Amniotic epithelial cell (primary cell): ENCODE measurements at places on chromosomes 16 and 17.

DNA sequence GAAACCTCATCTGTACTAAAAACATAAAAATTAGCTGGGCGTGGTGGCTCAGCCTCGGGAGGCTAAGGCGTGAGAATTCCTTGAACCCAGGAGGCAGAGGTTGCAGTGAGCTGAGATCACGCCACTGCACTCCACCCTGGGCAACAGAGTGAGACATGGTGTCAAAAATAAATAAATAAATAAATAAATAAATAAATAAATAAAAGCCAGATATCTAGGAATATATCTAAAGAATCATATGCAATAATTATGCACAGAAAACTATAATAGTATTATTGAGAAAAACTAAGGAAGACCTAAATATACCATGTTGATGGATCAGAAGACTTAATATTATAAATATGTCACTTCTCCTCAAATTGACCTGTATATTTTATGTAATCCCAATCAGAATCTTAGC is 37.0 kb downstream of the TMC7 start:
- no peak for DNase-seq

DNA sequence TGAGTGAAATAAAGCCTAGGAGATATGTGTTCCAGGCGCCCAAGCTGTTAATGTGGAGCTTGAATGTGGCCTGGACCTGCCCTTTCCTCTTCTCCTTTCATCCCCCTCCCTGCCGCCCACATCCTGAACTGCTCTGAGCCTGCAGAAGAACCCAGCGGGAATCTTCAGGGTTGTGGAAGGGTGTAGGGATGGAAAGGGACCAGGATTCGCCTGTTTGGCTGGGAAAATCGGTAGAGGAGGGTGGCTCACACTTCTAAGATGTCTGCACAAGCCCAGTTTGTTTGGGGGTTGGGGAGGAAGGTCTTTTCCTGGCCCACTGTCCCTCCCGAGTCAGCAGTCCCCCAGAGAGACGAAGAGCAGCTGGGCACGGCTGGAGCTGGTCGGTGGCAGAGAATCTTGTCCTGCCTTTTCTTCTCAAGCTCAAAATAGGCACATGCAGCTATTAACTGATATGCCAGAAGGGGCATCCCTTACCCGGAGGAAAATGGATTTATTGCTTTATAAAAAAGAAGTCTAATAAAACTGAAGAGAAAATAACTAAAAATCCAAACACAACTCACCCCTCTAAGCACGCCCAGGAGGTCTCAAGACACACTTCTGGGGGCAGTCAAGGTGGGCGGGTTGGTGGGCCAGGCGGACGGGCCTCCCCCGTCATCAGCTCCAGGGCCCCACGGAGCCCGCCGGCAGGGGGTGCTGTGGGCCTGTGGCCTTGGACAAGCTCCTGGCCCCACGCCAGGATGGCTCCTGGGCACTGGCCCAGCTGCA is 11.5 kb upstream of the PITPNA start:
- peak; percentile 57 for DNase-seq

DNA sequence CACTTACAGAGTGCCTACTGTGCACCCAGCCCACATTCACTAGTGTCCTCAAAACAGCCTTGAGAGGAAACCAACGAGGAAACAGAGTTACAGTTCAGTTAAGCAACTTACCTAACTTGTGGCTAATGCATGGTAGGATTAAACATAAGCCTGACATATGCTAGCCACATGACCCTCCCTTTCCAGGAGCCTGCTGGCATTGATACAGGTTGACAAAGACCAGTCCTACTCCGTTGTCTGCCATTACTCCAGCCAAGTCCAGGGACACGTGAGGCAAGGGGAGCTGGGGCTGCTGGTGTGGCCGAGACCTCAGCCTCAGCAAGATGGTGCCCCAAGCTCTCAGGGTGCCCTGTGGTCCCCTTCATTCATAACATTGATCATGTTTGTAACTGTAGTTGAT is 37.9 kb downstream of the SNX20 start:
- no peak for DNase-seq

GRCh38 chr17:54666559-54666958 is 234.1 kb upstream of the TOM1L1 start:
- DNase-seq: no peak

- DNase-seq: no peak
Observed at GRCh38 chr17:29363716-29364115, 26.4 kb upstream of the TAOK1 start.

DNA sequence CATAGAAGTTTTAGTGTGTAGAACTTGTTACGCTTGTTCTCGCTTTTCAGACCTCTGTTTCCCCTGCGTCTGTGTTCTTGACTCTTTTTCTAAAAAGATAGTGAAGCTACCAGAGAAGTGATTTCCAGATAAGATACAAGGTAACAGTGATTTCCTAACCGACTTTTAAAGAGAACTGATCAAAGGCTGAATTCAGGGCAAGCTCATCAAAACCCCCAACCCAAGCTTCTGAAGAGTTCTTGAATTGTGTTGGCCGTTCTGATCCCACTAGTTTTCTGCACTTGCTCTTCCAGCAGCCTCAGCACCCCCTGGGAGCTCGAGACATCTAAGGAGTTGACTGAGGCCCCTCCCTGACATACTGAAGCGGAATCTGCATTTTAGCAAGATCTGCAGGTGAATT is 12.7 kb upstream of the NSMCE1 start:
- no peak for DNase-seq

DNA sequence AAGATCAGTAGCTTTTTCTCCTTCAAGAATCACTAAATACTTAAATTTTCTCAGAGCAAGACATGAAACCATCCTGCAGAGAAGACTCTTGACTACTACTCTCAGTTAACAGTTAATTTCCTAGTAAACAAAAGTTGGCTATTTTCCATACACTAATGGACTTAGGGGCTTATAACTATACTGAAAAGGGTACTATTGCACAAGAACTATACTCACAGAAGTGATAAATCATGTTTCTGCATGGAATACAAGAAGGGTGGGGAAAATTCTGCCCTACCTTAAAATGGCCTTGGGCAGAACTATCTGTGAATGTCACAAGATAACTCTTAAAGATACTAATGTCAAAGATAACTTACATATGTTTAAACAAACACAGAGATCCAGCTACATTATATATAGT is 12.5 kb downstream of the ZNF652 start:
- DNase-seq: no peak

- DNase-seq: peak; percentile 52
Observed at GRCh38 chr16:21301168-21301894, 23.2 kb upstream of the CRYM start.

DNA sequence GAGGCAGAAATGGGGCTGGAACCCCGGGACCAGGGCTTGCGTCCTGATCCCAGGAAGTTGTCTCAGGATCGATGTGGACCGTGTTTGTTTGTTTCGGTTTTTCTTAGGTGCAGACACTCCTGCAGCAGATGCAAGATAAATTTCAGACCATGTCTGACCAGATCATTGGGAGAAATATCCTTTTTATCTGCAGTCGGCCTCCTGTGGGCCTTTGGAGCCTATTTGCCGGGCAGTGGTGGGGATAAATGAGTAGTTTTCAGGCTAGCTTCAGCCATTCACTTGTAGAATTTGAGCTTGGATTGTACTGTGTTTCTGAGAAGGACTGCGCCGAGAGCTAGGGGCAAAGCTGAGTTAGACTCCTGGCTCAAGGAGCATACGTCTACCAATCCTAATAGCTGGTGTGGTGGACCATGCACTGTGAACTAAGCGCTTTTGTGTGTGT is 816 bp downstream of the HSBP1 start:
- no peak for DNase-seq

- DNase-seq: no peak
Observed at GRCh38 chr16:23940111-23940510, 104.3 kb downstream of the PRKCB start.

GRCh38 chr16:88353232-88353631 is 29.5 kb upstream of the ZNF469 start:
- DNase-seq: no peak

GRCh38 chr17:2051061-2051932 is 3.6 kb upstream of the HIC1 start:
- no peak for DNase-seq

DNA sequence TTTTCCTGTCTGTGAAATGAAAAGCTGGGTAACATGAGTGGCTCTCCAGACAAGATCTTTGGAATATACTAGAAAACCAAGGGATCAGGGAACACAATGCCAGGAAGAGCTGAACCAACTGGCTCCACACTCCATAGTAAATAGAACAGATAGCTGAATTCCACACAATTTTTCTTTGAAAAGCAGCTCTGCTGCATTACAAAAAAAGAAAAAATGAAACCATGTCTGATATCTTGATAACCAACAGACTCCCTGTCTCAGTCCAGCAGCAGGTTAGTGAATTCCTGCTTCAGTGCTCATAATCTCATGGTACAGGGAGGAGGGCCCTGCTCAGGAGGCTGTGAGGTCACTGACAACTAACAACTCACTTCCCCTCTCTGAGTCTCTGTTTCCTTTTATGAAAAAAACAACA is 97.1 kb downstream of the CDH11 start:
- DNase-seq: peak; percentile 93

GRCh38 chr16:77663711-77664110 is 58.6 kb upstream of the NUDT7 start:
- no peak for DNase-seq

DNA sequence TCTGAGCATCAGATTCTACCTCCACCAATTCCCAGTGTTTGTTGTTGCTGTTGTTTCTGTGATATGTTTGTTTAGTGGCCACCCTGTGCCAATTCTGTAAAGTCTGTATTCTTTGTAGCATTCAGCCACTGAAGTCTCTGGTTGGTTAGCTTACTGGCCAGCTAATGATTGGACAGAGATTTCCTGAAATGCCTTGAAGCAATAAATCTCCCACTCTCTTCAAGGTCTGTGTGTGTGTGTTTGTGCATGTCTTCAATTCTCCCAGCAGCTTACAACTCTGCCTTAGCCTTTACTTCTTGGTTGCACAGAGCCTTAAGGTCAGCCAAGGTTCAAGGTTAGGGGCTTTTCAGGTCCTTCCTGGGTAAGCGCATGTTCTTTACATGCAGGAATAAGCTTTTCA is 38.2 kb downstream of the PRPSAP2 start:
- peak; percentile 71 for DNase-seq

DNA sequence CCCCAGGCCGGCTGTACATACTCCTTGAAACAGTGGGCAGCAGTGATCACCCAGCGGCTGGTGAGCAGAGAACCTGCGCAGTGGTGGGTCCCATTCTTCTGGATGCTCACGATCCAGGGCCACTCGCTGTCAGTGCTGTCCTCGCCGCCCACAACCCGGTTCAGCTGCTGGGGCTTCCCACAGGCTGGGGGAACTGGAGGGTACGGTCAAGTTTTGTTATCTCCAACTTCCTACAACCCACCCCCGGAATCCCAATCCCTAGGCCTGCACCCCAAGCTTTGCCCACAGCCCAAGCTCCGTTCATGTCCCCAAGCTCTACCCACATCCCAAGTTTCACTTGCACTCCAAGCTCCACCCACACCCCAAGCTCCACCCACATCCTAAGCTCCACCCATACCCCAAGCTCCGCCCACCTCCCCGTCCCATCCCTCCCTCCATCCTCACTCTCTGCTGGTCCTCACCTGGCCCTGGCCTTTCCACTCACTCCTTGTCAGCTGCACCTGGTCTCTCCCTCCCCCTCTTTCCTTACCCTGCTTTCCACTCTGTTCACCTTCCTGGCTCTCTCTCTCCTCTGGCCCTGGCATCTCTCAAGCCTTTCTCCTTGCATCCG is 1.8 kb downstream of the PRSS22 start:
- no peak for DNase-seq

DNA sequence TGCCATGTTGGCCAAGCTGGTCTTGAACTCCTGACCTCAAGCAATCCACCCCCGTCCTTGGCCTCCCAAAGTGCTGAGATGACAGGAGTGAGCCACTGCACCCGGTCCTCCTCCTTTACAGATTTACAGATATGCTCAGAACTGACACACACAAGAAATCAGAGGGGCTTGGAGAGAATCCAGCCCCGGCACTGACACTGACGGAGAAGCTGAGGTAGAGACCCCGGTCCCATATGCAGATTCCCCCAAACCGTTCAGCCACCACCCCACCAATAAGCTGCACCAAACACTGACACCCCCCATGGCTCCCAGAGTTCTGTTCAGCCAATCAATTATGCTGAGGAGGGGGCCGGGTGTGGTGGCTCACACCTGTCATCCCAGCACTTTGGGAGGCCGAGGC is 141.1 kb upstream of the RPH3AL start:
- DNase-seq: no peak

GRCh38 chr16:67311607-67312488 is 14.7 kb downstream of the KCTD19 start:
- DNase-seq: peak; percentile 100

DNA sequence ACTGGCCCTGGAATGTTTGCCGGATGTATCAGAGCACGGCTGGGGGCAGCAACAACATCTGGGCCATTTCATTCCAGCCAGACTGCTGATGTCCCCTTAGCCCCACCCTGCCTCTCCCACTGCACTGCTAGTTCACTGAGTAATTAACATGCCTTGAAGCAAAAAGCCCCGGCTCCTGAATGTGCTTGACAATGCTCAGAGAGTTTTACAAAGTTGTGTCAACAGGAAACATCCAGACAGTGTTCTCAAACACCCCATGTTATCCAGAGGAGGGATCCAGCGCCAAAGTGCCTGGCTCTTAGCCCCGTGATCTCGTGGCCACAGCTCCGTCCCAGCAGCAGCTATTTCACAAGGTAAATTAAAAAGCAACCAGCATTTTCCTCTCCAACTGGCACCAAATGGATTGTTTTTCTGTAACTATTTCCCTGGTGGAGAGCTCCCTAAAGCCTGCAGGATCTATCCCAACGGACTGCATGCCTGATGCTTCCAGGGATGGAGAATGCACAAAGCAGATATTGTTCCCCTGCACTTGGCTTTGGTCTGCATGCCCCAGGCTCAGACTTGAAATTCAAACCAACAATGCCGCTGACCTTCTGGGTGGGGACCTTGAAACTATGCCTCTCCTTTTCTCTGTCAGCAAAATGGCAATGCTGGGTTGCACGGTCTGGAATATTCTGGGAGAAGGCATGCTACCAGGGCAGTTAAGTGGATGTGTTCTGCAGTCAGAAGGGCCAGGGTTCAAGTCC is 115.6 kb upstream of the CDH5 start:
- DNase-seq: peak; percentile 27

DNA sequence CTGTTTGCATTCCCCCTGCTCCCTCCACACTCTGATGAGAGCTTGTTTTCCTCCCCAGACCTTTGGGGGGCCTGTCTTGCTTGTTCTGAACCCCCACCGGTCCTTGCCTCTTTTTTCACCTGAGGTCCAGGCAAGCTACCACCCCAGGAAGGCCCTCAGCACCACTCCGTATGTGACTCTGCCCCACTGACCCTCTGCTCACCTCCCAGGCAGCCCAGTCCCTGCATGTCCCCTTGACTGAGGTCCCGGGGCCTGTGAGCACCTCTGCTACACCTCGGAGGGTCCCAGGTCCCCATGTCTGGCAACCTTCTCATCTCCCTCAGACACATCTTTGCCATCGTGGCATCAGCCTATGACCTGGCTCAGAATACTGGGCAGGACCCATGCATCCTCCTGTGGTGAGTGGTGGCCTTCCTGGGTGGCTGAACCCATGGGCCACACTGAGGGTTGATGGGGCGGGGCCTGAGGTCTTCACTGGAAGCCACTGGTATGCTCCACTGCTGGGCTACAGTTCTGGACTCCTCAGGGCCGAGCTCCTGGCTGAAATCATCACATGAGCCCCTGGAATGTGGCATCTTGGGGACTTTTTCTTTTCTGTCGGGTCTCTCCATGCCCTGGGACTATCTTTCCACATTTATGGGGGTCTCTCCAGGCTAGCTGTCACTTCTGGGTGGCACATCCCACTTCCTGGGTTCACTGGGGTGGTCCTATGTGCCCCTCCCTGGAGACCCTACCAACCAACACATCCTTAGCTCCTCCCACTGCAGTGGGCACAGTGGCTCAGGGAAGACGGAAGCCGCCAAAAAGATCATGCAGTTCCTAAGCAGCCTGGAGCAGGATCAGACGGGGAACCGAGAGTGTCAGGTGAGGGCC is 3.5 kb downstream of the MYO15B start:
- no peak for DNase-seq
